ENCODE measurements at places on chromosomes 13 and 19. TPM values are rescaled to one million over a fixed set of nuclear protein-coding genes. Genes with fewer than 3 reads are reported as not detected.
A peak's percentile ranks its signal among the peaks of the same experiment; 100 is the strongest.

DNA sequence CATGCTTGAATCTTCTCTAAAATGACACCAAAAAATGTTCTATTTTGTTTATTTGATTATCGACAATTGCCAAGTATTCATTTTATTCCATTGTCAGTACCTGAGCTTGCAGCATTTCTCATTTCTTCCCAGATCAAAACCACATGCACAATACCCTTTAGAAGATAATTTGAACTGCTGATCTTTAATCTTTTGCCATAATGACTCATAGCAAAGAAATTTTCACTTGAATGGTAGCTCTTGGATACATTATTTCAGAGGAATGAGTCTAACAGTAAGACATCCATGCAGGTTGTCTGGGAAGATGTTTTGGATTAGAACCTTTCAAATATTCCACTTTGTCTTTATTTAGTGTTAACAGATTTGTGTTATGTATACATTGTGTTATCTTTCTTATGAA is 42.0 kb upstream of the RXFP2 start:
- DNase-seq = no peak

- DNase-seq = no peak
Measured at GRCh38 chr13:74024856-74025255, 109.3 kb downstream of the KLF12 start.

DNA sequence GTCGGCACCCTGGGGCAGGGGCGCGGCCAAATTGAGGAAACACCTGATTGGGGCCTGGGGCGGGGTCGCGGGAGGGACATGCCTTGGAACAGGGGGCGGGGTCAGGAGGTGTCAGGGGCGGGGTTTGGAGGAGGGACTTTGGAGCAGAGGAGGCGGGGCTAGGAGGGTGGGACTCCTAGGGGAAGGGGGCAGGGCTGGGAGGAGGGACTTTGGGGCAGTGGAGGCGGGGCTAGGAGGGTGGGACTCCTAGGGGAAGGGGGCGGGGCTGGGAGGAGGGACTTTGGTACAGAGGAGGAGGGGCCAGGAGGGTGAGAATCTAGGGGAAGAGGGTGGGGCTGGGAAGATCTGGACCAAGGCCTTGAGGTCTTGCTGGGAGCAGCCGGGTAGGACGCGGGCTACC is 21.9 kb downstream of the GRIN2D start:
- DNase-seq = no peak

GRCh38 chr19:31260171-31260933 is 88.9 kb downstream of the TSHZ3 start:
- no peak for DNase-seq

Gene CGB1
- polyA plus RNA-seq = not detected

GRCh38 chr19:16588824-16589577 is 16.8 kb upstream of the SLC35E1 start:
- DNase-seq = no peak

DNA sequence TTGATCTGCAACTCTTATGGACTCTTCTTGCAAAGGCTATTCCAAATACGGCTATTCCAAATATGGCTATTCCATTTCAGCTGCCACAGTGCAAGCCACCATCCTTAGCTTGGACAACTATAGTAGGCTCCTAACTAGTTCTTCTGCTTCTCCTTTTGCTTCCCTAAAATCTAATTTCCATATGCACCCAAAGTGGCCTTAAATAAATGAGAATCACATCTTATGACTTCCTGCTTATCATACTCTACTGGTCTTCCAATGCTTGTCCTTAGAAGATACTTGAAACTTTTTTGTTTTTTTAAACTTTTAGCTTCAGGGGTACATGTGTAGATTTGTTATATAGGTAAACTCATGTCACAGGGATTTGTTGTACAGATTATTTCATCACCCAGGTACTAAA is 4.9 kb downstream of the UCHL3 start:
- no peak for DNase-seq

Gene C1QTNF9B
- 0.85 TPM for polyA plus RNA-seq

DNA sequence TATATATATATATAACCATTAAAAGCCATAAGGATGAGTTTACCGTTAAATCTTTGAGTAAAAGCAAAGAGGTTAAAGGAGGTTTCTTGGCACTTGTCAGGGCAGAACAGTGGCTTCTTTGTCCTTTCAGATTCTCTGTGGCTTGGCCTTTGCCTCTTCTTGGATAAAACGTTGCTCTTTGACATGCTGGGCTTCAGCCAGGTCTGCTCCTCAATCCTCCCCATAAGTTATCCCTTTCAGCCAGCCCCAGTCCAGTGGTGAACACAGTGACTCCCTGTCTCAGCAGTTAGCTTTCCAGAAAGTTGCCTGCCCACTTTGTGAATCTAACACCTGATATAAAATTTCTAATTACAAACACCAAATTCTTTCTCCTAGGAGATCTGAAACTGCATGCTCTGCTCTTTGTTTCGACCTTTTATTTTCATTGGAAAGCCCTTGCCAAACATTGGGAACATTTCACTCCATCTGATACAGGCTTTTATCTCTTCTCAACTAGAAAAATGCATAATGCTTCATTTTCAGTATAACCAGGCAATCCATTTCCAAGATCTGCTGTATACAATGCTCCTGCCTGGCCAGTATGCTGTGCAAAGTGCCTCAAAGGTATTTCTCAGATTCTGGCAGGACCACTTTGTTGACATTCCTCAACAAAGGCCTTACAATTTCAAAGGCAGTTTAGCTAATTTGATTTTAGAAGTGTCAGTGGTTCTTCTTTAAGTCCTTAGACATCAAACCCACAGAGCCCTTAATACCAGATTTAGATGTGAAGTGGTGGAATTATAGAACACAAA is 16.2 kb upstream of the MED4 start:
- no peak for DNase-seq

Gene SYMPK
- polyA plus RNA-seq = 71.1 TPM

DNA sequence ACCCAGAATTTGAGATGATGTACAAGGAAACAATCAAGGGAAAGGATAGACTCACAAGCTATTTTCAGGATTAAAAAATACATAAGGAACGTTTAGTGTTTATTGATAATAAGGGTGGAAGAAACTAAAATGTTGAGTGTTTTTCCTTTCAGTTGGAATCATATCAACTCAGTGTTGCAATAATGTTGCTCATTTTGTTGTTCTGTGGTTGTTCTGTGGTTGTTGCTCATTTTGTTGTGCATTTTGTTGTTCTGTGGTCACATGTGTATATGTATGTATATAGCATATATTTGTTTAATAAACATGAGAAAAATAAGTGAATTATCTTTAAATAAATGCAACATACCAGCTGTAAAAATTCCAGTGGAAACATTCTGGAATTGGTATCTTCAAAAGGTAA is 262.4 kb upstream of the SPRY2 start:
- no peak for DNase-seq

GRCh38 chr13:30572859-30573275 is 44.9 kb upstream of the USPL1 start:
- DNase-seq = peak; percentile 63

- no peak for DNase-seq
Measured at GRCh38 chr19:6421075-6422014, 3.3 kb downstream of the KHSRP start.

DNA sequence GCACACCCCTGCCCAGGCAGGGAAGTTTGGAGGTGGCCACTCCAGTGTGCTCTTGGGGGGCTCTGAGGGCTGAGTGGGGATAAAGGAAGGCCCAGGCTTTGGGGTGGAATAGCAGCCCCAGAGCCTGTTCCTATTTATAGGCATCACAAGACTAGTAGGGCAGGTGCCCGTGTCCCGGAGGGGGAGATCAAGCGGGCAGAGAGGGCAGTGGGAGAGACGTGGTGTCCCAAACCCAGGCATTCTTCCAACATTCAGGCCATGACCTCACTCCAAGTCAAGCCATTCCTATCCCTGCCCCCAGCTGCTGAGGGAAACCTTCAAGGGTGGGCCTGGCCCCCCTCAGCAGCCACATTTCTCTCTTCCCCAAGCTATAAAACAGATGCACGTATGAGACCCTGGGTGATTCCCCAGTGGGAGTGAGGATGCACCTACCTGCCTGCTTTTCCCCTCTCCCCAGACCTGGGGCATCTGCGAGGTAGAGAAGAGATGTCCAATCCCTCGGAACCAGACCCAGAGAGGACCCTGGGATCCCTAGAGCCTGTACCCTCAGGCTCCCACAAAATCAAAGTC is 3.9 kb downstream of the WIZ start:
- DNase-seq = no peak

GRCh38 chr19:4066176-4066606 is 508 bp downstream of the ZBTB7A start:
- no peak for DNase-seq

DNA sequence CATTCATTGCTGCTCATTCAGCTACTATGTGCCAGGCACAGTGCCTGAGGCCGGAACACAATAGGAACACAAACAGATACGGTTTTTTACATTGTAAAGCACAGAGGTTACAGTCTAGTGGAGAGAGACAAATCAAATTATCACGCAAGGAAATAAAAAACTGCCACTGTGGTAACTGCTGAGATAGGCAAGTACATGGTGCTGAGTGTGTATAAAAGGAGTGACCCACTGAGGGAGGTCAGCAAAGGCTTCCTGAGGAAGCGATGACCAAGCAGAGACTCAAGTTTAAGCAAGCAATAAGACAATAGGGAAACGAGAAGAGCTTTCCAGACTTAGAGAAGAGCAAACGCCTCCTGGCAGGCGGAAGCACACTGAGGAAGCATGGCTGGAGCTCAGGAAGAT is 56.4 kb downstream of the NUFIP1 start:
- no peak for DNase-seq

Gene ZFP28
- polyA plus RNA-seq = 9.7 TPM

Gene VMAC
- polyA plus RNA-seq = 7.3 TPM

Gene GFY
- polyA plus RNA-seq = not detected

DNA sequence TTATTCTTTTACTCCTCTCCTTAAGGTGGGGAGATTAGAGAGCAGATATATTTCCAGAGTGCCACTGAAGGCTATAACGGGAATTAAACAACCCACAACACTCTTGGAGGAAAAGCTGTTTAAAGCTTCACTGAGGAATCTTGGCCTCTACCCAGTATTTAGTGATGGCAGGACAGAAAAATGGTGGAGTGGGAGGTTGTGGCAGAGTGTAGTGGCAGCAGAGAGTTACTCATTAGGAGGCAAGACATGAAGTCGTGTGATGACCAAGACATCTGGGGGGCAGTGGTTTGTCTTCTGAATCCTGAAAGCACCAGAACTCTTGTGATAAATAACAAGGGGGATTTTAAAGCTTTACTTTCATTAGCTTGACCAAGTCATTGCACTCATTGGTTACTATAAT is 563.5 kb upstream of the SLITRK5 start:
- no peak for DNase-seq

- DNase-seq = no peak
Measured at GRCh38 chr19:30167206-30167868, 204.8 kb upstream of the ZNF536 start.

- no peak for DNase-seq
Measured at GRCh38 chr13:103514619-103515018, 448.4 kb upstream of the SLC10A2 start.

- DNase-seq = no peak
Measured at GRCh38 chr13:74026753-74027152, 107.5 kb downstream of the KLF12 start.

GRCh38 chr19:49057636-49058234 is at the start of gene CGB7:
TSS of gene CGB7 (minus strand) at chr19:49057749. CDS start at chr19:49055375, 2,374 bp downstream.
- peak; percentile 34 for DNase-seq

Gene LRRC63
- 0.49 TPM for polyA plus RNA-seq

GRCh38 chr13:52399708-52400107 is 6.3 kb downstream of the THSD1 start:
- DNase-seq = no peak

GRCh38 chr13:25178070-25178469 is 6.0 kb upstream of the AMER2 start:
- DNase-seq = no peak

DNA sequence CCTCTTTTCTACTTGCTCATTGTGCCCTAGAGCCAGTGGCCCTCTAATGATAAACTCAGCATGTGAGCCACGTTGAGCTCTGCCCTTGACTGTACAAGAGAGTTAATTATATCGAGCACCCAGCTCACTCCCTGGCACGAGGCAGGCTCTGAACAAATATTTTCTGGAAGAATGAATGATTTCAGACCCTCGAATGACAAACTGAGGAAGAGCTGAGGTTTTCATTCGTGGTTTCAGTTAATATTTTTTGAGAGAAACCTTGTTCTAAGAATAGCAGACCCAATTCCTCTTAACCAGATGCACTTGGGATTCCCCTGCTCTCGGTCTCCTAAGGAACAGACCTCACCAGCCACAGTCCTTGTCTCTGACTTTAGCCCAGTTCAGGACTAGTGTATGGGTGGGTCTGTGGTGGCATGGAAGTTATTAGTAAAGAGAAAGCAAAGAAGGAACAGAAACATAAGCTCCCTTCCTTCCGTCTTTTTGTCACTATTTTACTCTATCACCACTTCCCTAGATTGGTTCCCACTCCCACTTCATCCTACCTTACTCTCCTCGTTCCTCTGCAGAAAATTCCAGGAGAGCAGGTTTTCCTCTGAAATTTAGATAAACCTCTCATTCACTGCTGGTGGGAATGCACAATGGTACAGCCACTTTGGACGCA is 22.1 kb upstream of the WDFY2 start:
- no peak for DNase-seq

Gene TUBA3C
- polyA plus RNA-seq = not detected

GRCh38 chr19:42872608-42873007 is 6.9 kb downstream of the PSG1 start:
- DNase-seq = no peak

DNA sequence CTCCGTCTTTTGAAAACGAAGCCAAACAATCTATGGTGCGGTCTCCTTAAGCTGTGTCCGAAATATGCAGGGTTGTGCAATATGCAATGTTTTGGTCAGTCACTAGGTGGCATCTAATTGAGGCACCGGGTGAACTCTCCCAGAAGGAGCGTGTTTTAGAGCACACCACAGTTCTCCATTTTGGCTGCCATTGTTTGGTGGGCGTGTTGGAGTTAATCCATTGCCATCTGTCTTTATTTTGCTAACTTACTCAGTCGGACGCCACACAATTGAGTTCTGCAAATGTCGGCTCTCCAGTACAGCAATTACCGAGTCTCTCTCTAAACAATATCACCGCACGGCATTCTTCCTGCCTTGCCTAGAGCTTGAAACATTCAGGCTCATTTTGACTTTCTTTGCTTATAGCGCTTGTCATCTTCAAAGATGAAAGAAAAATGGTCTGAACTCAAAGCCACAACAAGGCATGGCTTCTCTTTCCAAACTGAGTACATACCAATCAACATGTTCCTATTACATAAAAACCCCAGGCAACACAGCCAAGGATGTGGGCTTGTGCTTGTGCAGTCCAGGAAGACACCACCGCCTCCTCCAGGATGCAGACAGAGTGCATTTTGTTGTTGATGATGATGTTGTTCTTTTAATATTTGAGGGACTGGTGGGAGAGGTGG is 182.0 kb upstream of the SERP2 start:
- DNase-seq = peak; percentile 47

Measured in right lung (tissue), 10 donors.